ENCODE measurements at places on chromosomes 4 and X. TPM values are rescaled to one million over a fixed set of nuclear protein-coding genes. Genes with fewer than 3 reads are reported as not detected.
A peak's percentile ranks its signal among the peaks of the same experiment; 100 is the strongest.

DNA sequence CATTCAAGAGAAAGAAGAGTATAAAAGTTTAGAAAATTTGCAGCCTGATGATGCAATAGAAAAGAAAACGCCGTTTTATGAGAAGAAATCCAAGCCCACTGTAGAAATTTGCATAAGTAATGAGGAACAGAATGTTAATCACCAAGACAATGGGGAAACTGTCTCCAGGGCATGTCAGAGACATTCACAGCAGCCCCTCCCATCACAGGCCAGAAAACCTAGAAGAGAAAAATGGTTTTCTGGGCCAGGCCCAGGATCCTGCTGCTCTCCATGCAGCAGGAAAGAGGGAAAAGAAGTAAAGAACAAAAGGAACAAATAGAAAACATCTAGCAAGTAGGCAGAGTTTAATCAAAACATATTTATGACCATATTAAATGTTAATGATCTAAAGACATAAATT is 119.0 kb downstream of the ANKRD50 start:
- no peak for DNase-seq

- DNase-seq, result peak; percentile 50
These were observed 37.5 kb downstream of the PGRMC1 start for GRCh38 chrX:119273420-119274192.

The PCDH11X gene
- total RNA-seq, result 0.29 TPM

- DNase-seq, result no peak
These were observed 347.6 kb upstream of the FAM241A start for GRCh38 chr4:111797455-111798163.

The GBA3 gene
- total RNA-seq, result not detected

The IQSEC2 gene
- 9.1 TPM for total RNA-seq

GRCh38 chrX:29318012-29318411 is 730.8 kb downstream of the IL1RAPL1 start:
- no peak for DNase-seq

The KLB gene
- 5.0 TPM for total RNA-seq

- no peak for DNase-seq
These were observed 40.2 kb downstream of the HMX1 start for GRCh38 chr4:8831221-8832112.

- no peak for DNase-seq
These were observed 5.3 kb downstream of the FBXW7 start for GRCh38 chr4:152530600-152530999.

DNA sequence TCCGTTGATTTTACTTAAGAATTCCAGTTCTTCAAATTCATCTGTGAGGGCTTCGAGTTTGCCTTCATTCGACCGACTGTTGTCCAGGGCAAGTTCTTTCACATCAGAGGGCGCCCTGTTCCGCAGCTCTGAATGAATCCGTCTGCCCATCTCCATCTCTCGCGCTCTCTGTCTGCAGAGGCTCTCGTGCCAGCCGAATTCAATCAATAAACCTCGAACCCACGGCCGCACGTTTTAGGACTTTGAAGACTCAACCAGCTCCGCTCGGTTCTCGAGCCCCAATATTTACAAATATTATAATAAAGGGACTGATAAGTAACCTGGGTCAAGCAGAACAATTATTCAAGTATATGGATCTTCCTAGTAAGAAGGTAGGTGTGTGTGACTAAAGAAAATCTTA is 556.4 kb upstream of the SMIM31 start:
- no peak for DNase-seq

DNA sequence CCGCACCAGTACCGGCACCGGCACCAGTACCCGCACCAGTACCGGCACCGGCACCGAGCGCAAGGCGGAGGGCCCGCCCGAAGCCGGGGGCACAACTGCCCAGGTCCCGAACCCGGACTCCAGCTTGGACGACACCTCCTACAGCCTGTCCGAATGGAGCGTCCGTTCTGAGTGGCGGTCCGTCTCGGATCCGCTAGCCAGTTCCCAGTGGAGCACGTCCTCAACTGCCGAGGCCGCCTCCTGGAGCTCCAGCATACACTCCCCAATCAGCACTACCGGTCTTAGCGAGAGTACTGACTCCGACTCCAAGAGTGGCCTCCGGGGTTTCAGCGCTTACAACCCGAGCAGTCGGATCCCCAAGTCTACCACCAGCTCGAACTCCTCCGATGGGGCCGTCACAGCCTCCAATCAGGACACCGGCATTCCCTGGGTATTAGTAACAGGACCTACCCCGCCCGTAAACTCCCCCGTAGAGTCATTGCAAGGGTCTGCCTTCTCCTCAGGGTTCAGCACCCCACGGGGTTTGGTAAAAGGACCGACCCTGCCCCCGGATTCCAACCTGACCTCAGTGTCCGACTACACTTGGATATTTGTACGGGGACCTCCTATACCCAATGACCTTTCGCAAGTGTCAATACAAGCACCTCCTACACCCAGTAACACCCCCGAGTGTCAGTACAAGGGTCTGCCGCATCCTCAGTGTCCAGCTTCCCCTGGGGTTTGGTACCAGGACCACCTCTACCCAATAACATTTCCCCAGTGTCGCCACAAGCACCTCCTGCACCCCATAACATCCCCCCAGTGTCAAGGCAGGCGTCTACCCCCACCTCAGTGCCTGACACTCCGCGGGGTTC is 721 bp upstream of the MAOA start:
- DNase-seq, result peak; percentile 40

GRCh38 chr4:186204103-186204559 is 12.8 kb downstream of the CYP4V2 start:
- DNase-seq, result no peak

The MANBA gene
- total RNA-seq, result 22.2 TPM

The TEX11 gene
- not detected for total RNA-seq

The PROM1 gene
- 5.5 TPM for total RNA-seq

The ZRSR2 gene
- total RNA-seq, result 7.1 TPM

DNA sequence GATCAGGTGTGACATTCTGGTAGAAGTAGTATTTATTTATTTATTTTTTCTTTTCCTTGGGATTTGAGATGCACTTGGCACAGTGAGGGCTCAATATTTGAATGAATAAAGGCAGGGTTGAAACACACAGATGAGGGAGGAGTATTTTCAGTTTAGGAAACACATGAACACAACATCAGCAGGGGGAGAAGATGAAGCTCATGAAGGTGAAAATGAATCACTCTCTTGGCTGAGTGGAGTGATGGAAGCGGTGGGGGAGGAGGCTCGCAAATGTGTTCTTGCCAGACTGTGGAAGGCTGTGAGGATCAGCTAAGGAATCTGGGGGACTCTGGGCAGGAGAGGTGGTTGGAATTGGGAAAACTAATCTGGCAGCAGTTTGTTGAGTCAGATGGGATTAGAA is 55.3 kb downstream of the ARHGAP10 start:
- peak; percentile 37 for DNase-seq

The EREG gene
- 2.9 TPM for total RNA-seq

DNA sequence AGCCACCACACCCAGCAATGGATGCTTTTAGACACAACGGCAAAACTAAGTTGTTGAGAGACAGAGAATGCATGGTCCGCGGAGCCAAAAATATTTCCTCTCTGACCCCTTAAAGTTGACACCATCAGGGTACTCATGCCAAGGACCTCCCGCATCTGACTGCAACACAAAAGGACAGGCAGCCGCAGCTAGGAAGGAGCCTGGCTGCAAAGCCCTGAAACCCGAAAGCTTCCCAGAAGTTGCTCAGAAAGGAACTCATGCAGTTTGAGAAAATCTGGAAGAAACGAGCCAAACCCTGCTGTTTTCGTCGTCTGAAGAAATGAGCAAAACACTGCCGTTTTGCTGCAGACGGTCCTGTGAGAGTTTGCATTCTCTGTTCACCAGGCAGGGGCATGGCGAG is 16.5 kb downstream of the DHRSX start:
- DNase-seq, result no peak

The YY2 gene
- 0.35 TPM for total RNA-seq
